A549 treated with ZK216348 at 1 μM for 4 hours (cell line): ENCODE measurements at places on chromosomes 1 and 21. TPM values are rescaled to one million over a fixed set of nuclear protein-coding genes. Genes with fewer than 3 reads are reported as not detected.

PDC gene
- not detected in 5 replicates for total RNA-seq

CYP4B1 gene
- total RNA-seq, result not detected in 5 replicates

SPSB1 gene
- total RNA-seq, result 27.8 to 36.4 TPM (median 28.8 TPM) in 5 replicates

PYGO2 gene
- 17.3 to 25.2 TPM (median 22.8 TPM) in 5 replicates for total RNA-seq

HENMT1 gene
- 4.0 to 5.3 TPM (median 4.3 TPM) in 5 replicates for total RNA-seq

NGF gene
- total RNA-seq, result 1.6 to 2.4 TPM (median 1.8 TPM) in 5 replicates

NFASC gene
- total RNA-seq, result 0.83 to 1.9 TPM (median 1.0 TPM) in 5 replicates

NEK2 gene
- total RNA-seq, result 41.4 to 47.4 TPM (median 43.7 TPM) in 5 replicates
